Activated CD4-positive, alpha-beta T cell treated with anti-CD3 and anti-CD28 coated beads, Interleukin-2, amount 10 ng/mL, durations not matched to agents 24 days and 14 days (primary cell): ENCODE measurements at places on chromosomes 4 and X. TPM values are rescaled to one million over a fixed set of nuclear protein-coding genes. Genes with fewer than 3 reads are reported as not detected.
A peak's percentile ranks its signal among the peaks of the same experiment; 100 is the strongest.

- DNase-seq = no peak
These were observed 38.0 kb downstream of the GPM6B start for GRCh38 chrX:13778916-13779315.

- peak; percentile 87 for DNase-seq
These were observed 11.2 kb upstream of the PDGFRA start for GRCh38 chr4:54217642-54218495.

GRCh38 chrX:23797371-23798128 is 14.6 kb downstream of the SAT1 start:
- no peak for DNase-seq

GRCh38 chr4:38003102-38003501 is 42.9 kb downstream of the PTTG2 start:
- no peak for DNase-seq

Gene FGF13
- not detected in 2 replicates for total RNA-seq

GRCh38 chr4:78569306-78569821 is 17.8 kb downstream of the ANXA3 start:
- DNase-seq = no peak

DNA sequence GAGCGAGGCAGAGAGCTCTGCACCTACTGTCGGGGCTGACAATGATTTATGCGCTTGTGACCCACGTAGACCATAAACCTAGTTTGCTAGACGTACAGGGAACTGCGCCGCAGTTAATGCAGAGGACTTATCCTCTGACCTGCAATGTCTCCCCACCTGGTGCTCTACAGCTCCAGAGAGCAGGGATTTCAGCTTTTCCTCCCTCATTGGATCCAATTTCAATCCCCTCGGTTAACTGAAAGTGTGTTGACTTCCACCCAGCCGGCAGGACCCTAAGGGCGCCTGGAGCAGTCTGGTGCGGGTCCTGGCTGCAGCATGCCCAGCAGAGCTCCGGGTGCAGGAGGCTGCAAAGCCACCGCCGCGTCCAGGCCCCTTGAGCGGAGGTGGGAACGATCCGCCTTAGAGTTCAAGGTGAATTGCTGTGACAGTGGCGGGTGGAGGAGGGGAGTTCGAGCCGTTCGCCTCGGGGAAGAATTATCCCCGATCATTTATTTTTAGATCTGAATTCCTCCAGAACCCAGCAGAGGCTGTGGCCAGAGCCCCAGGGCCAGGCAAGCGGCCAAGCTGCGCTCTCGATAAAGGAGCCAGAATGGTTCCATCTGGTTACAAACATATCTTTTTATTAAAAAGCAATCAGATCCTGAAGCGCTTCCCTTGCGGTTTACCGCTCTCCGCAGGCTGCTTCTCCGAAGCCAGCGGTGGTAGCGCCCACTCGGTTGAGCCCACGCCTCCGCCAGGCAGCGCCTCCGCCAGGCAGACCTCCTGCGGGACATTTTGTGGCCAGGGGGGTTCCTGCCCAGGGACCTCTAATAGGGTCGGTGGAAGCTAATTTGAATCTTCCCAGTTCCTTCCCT is 66.0 kb downstream of the FBXO8 start:
- peak; percentile 71 for DNase-seq
